ENCODE measurements at places on chromosomes 16 and 17. TPM values are rescaled to one million over a fixed set of nuclear protein-coding genes. Genes with fewer than 3 reads are reported as not detected.

RBFOX1 gene
- 78.0 TPM for total RNA-seq

PHKB gene
- 195 TPM for total RNA-seq

DNA sequence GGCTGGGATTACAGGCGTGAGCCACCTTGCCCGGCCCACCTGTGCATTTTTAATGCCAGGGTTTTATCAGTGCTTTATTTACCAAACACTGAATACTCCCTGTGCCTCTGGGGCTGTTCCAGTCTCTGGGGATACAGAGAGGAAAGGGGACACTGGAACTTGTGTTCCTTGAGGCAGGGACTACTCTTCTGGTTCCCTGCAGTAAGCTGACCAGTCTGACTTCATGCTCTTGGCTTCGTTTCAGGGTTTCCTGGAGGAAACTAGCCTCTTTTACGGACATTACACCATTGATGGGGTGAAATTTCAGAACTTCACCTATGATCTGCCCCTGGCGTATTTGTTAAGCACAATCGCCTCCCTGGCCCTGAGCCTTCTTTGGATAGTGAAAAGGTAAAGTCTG is 37.4 kb upstream of the COQ7 start:
- DNase-seq, result no peak

IRF8 gene
- 9.8 TPM for total RNA-seq

DNA sequence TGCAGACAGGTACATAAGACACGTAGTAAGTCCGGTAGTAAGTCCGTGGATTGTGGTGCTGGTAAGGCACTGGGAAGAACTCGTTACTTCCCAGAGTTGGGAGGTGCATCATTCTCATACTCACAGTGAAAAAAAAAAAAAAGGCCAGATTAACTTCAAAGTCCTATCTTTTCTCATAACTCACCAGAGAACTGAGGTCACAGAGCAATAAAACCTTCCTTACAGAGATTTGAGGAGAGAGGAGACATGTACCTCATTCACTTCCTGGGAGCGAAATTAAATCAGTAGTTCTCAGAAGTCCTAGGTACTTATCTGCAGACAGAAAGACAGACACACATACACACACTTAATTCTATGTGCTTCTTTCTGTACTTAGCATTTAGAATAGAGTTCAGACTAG is 22.5 kb downstream of the MPHOSPH6 start:
- no peak for DNase-seq

DNA sequence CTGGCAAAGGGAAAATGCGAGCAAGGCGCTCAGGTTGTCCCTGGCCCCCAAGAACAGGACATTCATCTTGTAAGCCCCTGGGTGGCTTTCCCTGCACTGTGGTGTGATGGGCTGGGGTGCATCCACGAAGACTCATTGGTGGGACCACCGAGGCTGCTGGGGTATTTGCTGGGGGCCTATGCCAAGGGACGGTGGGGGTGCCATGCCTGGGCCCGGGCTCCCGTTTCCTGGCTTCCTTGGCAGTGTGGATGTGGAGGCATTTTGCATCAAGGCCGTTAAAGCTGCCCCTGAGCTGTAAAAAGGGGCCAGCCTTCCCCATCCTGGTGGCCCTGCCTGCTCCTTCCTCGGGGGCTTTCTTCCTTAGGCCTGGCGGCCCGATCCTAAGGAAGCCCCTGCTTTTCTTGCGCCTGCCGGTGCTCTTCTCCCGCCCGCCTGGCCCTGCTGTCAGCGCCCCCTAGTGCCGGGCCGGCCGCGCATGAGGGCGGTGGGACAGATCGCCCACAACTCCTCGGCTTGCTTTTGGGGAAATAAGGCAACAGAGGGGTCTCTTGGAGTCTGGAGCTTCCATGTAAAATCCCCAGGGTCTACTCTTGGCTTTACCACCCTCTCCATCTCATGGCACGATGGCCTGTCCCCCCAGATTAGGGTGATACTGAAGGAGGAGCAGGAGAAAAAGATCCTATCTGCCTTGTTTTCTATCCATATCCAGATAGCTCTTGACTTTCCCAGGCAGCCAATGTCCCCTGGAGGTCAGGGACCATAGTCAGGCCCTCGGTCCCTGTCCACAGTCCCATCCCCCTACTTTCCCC is 9.8 kb upstream of the TBX2 start:
- no peak for DNase-seq

ENGASE gene
- total RNA-seq, result 5.8 TPM

- DNase-seq, result no peak
Observed at GRCh38 chr17:10726196-10726595, 3.6 kb downstream of the TMEM220 start.

DNA sequence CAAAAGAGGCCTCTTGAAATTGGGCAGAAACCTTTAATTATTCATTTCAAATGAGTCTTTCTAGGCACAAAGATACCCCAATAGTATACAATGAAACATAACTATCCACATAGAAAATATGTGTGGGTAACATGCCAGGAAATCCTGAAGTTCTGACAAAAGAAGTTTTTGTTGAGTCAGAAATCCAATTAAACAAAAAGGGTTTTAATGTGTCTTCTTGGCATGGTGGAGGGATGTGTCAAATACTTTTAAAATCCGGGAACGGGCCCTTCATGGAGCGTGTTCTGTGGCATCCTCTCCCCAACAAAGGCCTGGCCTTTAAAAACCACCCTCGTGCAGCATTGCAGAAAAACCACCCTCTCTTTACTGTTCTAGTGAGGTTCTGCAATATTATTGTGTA is 14.2 kb downstream of the CDRT4 start:
- no peak for DNase-seq

DNA sequence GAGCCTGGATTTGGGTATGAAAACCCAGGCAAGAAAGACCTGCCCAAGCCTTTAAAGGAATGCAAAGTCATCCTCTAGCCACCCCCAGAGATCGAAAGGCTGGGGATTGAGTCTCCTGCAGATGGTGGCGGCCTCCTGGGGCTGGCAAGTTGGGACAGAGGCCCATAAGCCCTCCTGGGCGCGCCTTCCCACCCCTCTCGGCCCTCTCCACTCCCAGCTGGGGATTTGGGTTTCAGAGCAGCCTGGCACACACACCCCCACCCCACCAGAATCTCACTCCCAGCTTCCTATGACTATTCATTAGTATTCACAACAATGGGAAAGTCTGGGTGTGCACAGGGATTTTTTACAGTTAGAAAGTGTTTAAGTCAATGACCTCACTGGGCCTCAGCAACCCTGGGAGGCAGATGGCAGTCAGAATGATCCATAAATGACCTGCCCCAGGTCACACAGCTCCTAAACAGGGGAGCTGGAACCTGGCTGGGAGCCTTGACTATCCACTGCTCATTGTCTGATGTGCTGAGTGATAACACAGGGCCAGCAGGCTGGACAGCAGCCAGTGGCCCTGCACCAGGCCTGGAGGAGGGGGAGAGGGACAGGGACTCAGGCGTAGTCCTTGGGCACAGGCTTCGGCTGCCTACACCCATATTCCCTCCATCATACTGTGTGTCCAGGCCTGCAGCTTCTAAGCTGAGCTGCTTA is 12.1 kb downstream of the NHERF1 start:
- DNase-seq, result no peak

RNF112 gene
- 31.4 TPM for total RNA-seq

DNA sequence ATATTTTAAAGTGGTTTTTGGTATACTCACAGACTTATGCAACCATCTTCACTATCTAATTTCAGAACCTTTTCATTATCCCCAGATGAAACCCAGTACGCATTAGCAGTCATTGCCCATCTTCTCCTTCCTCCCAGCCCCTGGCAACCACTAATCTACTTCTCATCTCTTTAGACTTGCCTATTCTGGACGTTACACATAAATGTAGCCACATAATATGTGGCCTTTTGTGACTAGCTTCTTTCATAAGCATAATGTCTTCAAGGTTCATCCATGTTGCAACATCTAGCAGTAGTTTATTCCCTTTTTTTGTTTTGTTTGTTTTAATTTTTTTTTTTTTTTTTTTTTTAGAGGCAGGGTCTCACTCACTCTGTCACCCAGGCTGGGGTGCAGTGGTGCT is 28.5 kb upstream of the C17orf107 start:
- no peak for DNase-seq

GRCh38 chr16:71711789-71712188 is 12.7 kb downstream of the PHLPP2 start:
- no peak for DNase-seq

PDXDC1 gene
- 54.1 TPM for total RNA-seq

- DNase-seq, result no peak
Observed at GRCh38 chr16:66728804-66729203, 22.6 kb downstream of the DYNC1LI2 start.

DNA sequence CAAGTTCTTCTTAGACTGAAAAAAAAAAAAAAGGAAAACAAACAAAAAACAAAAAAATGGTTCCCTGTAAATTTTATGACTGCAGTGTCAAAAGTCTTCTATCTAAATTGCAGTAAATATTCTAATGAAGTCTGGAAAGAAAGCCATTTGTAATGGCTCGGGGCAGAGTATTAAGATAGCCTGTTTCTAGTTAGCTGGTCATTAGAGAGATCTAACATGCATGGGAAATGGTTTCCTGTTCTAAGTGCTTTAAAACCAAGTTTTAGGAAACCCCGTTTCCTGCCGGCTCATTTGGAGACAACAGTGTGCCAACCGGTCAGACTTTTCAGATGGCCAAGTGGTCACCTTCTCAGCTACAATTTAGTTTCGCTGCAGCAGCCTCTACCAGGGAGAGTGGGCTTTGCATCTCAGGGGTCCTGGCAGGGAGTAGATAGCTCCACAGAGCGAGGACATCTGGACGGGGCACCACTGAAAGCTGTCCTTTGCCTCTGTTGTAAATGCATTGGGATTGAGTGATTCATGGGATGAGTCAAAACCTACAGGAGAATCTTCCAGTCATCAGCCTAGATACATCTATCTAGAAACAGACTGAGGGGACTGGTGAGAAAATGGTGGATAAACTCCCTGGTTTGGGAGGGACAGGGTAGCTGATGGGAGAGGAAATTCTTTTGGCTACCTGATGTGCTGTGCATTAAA is 473.2 kb upstream of the SALL1 start:
- no peak for DNase-seq

DNA sequence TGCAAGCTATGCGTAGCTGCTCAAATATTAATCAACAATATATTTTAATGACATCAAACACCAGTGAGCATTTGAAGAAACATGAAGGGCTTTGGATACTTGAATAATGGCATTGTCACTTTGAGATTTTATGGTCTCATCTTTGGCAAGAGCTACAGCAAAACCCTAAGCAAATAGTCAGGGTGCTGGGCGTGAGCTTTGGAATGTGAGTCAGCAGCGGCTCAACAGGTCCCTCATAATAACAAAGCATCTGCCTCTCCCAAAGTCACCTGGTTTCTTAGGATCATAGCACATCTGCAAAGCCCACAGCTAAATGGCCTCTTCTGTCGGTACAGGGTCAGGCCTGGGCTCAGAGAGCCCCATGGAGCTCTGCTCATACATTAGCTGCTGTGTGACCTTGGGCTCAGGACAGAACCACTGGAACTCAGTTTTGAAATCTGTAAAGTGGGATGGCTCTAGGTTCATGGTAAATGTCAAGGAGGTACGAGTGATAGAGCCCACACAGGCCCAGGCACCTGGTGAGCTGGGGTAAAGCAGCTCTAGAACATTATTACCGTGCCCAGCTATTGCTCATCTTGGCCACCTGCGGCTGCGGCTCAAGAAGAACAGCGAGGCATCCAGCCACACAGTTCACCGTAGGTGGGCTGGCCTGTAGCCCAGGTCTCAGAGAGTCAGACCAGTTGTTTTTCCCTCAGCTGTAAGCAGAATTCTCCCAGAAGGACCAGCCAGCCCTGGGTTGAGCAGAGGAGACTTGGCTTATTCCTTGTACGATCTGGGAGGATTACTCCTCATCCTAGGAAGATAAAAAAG is 544.5 kb upstream of the CDH11 start:
- DNase-seq, result no peak

DNA sequence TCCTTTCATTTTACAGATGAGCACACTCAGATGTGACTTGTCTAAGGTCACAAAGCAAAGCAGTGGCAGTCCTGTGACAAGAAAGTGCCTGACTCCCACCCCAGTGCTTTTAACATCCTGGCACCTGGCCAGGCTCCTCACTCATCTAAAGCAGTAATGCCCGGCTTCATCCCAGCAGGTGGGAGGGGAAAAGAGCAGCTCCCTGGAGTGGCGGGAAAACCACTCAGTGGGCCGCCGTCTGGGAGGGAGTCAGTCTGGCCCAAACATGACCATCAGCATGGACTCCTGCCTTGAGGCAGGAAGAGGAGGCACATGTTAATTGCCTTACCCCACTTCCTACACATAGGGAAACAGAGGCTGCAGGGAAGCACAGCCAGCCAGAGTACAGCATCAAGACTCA is 2.6 kb downstream of the PCGF2 start:
- DNase-seq, result no peak

GRCh38 chr17:1783271-1783670 is 21.4 kb downstream of the SERPINF1 start:
- DNase-seq, result no peak

GRCh38 chr16:6837722-6838121 is 494.9 kb upstream of the RBFOX1 start:
- DNase-seq, result no peak

DNA sequence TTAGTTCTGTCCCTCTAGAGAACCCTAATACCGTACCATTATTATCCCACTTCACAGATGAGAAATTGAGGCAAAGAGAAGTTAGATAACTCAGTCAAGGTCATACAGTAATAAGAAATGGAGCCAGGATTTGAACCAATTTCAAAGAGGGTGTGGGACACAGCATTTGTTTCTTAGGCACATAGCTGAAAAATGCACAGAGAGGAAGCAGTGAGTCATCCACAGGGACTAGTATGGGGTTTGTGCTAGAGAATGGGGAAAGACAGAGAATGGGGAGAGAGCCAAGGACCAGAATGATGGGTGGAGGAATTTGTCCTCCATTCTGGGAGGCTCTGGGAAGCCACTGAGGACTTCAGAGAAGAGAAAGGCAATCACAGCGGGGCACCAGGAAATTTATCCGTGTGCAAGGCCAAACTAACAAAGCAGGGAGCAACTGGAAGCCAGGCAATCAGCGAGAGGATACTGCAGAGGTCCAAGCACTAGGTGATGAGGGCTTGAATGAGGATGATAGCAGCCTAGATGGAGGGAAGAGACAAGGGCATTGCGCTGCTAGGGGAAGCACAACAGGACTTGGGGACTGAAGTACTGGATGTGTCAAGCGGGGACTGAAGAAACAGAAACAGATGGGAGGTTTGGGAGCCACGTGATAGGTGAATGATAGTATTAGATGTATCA is 78.1 kb upstream of the ZFHX3 start:
- DNase-seq, result no peak

DNA sequence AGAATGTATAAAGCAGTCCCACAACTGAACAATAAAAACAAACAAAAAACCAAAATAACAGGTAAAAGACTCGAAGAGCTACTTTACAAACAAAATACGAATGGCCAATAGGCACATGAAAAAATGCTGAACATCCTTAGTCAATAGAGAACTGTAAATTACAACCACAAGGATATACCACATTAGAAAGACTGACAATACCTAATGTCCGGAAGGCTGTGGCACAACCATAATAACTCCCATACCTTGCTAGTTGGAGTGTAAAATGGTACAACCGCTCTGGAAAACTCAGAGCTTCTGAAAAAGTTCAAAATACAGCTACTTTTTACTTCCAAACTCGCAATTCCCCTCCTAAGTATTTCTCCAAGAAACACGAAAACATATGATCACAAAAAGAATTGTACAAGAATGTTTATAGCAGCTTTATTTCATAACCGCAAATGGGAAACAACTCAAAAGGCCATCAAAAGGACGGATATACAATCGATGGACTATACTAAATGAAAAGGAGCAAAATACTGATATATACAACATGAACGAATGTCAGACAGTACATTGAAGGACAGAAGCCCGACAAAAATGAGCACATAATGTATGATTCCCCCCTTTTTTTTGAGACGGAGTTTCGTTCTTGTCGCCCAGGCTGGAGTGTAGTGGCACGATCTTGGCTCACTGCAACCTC is 2.3 kb downstream of the TP53 start:
- no peak for DNase-seq

GRCh38 chr16:54493061-54493460 is 206.5 kb upstream of the IRX3 start:
- no peak for DNase-seq

SLC38A8 gene
- total RNA-seq, result not detected
